ENCODE measurements at places on chromosomes 4 and X.

DNA sequence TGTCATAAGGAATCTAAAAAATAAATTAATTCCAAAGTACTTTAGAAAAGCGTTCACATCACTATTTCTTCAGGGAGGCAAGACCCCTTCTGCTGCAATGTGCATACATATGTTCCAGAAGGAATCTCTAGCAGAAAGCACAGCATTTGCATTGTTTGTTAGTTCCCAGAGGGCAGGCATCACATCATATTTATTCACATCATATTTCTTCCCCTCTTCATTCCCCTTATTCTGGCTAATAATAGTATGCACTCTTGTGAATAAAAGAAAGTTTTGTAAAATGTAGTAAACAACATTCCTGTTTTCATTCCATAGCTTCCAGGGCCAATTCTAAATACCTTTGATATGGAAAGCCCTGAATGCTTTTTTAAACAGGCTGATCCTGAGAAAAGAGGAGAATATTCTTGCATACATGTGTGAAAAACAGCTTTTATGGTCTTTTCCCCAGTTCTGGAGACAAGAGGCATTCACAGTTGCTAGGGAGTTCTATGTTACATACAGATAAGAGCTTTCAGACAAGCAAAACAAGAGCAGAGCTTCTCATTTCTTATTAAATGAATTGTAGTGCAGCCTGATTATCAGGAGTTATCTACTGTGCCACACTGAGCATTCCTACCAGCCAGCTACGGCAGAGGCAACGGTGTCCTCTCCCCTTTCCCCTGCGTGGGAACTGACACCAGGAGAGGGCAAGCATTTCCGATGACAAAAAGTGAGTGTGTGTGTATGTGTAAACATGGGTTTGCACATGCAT, 15.2 kb downstream of the GATB start:
- DNase-seq, result no peak

DNA sequence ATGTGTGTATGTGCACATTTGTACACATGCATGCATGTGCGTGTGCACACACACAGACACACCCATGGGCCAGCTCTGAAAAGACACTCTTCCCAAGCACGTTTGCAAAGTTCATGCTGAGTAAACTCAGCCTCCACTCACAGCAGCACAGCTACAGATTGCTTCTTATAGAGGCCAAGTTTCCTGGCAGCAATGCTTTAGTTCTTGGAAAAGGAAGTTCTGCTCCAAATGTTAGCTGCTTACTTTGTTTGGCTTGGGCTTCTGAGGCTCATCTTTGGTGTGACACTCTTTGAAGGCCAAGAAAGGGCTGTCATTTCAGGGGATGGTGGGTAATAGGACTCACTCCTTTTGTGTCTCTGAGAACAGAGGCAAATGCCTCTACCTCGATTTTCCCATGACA, 6.6 kb downstream of the PLP1 start:
- DNase-seq, result no peak

GRCh38 chr4:3708103-3708510, 58.1 kb upstream of the ADRA2C start:
- no peak for DNase-seq

DNA sequence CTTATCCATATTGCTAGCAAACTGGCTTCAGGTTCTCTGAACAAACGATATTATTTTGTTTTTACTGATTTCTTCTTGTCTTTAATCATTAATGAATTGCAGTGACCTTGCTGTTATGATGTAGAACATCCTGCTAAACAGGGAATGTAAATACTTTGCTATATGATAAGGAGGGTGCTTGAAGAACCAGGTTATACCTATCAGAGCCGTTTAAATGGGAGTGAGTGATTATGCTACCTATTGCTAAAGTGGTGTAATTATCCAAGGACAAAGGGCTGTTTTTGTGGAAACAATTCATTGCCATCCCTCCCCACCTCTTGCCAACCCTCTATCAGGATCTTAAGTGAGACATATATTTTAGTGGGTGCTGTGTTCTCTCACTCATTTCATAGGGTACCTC, 788.9 kb downstream of the RPA4 start:
- no peak for DNase-seq

Measured in progenitor cell of endocrine pancreas (in vitro differentiated cells).